ENCODE measurements at places on chromosomes 6 and 20. TPM values are rescaled to one million over a fixed set of nuclear protein-coding genes. Genes with fewer than 3 reads are reported as not detected.

GRCh38 chr20:35643045-35643444 lies 21.7 kb downstream of the CPNE1 start:
- H3K27ac ChIP-seq, result no peak overlapping the region
- DNase-seq, result no peak
- H3K4me1 ChIP-seq, result peaks cover 39% of the 10 kb centered on the region
- H3K27me3 ChIP-seq, result no peaks in the 10 kb centered on the region
- H3K36me3 ChIP-seq, result no peaks in the 10 kb centered on the region

DNA sequence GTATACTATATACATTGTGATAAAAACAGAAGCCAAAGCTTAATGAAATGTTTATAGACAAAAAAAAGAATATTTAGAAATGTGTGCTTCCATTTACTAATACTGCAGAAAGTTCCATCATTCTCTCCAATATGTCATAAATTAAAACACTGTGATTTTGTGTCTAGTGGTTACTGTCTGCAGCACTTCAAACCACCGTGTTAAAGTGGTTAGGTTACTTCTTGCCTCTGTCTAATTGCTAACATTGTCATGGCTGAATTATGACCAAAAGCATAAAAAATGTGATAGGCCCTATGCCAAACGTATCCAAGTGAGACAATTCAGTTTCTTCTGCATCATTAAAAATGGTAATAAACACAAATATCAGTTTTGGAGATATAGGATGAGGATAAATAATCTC lies 52.7 kb upstream of the CST5 start:
- no peak for DNase-seq
- H3K27ac ChIP-seq, result no peak overlapping the region
- no peaks in the 10 kb centered on the region for H3K36me3 ChIP-seq
- peaks cover 21% of the 10 kb centered on the region for H3K4me1 ChIP-seq
- no peaks in the 10 kb centered on the region for H3K27me3 ChIP-seq
- H3K4me3 ChIP-seq, result no peak overlapping the region

ITPA gene
- total RNA-seq, result 46.8 TPM

DNA sequence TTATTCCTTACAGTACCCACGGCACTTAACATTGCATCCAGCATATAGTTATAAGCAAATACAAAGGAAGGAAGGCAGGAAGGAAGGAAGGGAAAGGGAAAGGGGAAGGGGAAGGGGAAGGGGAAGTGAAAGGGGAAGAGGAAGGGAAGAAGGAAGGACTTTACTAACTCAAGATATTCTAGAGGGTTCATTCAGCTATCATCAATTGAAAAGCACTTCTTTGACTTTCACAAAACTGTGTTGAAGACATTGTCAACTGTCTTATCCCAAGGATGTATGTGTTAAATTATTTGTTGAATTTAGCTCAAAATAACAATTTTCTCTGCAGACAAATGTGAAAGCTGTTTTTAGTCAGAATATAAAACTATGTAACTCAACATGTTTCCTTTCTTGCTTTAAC lies 87.7 kb downstream of the EPM2A start:
- no peaks in the 10 kb centered on the region for H3K27me3 ChIP-seq
- no peaks in the 10 kb centered on the region for H3K4me1 ChIP-seq
- no peak overlapping the region for H3K4me3 ChIP-seq
- H3K36me3 ChIP-seq, result no peaks in the 10 kb centered on the region

Measured in CD4-positive, alpha-beta memory T cell (primary cell).